M059J (cell line): ENCODE measurements at places on chromosomes 5 and 9. TPM values are rescaled to one million over a fixed set of nuclear protein-coding genes. Genes with fewer than 3 reads are reported as not detected.

- DNase-seq: peak; percentile 65
Measured at GRCh38 chr5:141664733-141665461, 13.7 kb upstream of the FCHSD1 start.

DNA sequence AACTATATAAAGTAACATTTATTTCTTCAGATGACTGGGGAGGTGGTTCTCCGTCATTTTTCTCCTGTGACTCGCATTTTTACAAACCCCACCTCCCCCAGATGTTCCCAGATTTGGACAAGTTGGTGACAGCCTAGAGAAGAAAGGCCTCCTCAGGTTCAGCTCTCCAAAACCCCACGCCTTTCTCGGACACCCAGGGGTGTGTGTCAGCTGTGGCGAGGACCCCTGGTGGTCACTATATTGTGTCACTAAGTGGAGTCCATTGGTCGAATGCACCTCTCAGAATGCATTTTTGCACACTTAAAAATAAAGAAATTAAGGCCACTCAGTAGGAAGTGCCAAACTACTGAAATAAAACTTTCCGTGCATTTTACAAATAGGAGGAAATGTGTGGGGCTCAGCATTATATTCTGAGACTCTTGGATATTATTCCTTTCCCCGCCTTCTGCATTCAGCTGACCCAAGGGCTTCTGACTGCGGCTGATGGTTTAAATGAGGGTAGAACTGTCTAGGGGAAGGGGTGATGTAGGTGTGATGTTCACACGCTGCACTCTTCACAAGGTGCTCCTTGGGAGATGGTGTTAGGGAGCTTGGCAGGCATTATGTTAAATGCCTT is 47.6 kb downstream of the ACO1 start:
- DNase-seq: peak; percentile 66

GRCh38 chr9:106575823-106576222 is 287.1 kb upstream of the ZNF462 start:
- DNase-seq: no peak

GRCh38 chr5:53368966-53369605 is 111.3 kb upstream of the FST start:
- no peak for DNase-seq

Gene RNF14
- total RNA-seq: 24.7 and 78.2 TPM in 2 replicates
